ENCODE measurements at places on chromosomes 2 and 18.
A peak's percentile ranks its signal among the peaks of the same experiment; 100 is the strongest.

DNA sequence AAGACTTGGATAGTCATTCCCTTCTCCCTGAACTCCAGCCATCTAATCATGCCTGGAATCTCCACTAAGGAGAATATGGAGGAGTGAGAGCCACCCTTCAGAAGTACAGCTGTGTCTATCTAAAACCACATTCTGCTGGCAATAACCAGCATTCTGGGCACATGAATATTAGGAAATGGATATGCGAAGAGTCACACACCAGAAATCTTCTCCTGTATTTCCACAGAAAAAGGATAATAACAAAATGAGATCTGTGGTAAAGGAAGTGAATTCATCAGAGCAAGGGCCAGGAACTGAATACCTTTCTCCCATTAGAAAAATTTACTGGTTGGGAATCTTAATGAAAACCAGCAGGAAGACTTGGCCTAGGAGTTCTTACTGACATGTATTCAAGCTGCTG, 218.8 kb downstream of the SCG2 start:
- no peak for DNase-seq

DNA sequence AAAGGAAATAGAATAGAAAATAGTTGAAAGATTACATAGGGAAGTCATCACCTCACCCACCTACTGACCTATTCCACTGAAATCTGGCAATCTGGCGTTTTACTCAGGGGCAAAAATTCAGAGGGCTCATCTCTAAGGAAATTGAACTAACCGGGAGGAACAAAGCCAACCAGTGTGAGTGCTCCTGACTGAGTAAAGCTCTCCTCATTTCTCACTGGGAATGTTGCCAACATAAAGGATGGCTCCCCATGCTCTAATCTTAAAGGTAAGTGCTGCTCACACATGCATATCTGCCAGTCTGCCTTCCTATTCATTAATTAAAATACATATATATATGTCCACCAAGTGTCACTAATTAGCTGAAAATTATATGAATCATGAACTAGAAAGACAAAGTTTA, 13.5 kb upstream of the DOK6 start:
- DNase-seq, result peak; percentile 70

DNA sequence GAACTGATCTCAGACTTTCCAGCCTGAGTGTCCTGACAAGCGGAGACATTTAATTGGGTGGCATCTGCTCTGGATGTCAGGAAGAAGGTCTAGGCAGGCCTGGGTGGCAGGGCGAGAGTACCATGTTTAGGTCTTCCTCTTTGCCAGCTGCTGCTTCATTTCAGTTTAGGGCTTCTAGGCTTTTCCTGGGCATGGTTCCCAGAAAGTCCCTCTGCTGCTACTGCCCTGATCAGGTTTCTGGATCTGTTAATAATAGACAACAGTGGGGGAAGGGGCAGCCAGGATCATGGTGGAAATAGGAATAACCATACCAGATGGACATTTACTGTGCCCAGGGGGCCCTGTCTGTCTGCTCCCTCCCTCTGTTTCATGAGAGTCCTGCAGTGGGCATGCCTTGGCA, 2.3 kb upstream of the PLCD4 start:
- DNase-seq, result peak; percentile 90

GRCh38 chr2:217707131-217707611, 295.6 kb downstream of the TNS1 start:
- peak; percentile 78 for DNase-seq

DNA sequence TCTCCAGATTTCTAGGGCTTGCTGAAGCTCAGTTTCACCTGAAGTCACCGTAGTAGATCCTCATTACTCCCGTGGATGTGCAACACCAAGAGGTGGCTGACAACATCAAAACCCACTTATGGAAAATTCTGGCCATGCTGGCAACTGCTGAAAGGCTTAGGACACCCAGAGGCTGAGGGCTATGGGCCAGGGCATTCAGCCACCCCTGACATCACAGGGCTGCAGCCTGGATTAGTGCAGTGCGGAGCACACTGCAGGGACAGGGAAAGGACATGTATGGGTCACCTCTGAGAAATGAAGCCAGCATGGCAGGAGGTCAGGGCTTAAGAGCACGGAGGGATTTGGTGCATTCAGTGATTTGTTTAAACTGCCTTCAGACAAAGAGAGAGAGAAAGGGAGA, 300.6 kb downstream of the TDRD15 start:
- DNase-seq, result no peak
